ENCODE measurements at places on chromosomes 1 and 21. TPM values are rescaled to one million over a fixed set of nuclear protein-coding genes. Genes with fewer than 3 reads are reported as not detected.

The HLX gene
- total RNA-seq = not detected

The IVL gene
- total RNA-seq = 0.43 TPM

The CHI3L2 gene
- not detected for total RNA-seq

The IFT25 gene
- total RNA-seq = 10.9 TPM

The HSD3B1 gene
- total RNA-seq = not detected

The TSACC gene
- total RNA-seq = not detected

The HAO2 gene
- total RNA-seq = not detected

The USH2A gene
- not detected for total RNA-seq

The PBX1 gene
- 6.6 TPM for total RNA-seq

The CYP4B1 gene
- total RNA-seq = not detected

The ZFYVE9 gene
- 44.3 TPM for total RNA-seq

The CLDN14 gene
- not detected for total RNA-seq

The PMF1 gene
- total RNA-seq = 58.4 TPM

The SLC45A1 gene
- 0.24 TPM for total RNA-seq

The PGLYRP3 gene
- total RNA-seq = not detected

The SPATA45 gene
- not detected for total RNA-seq

The SLC1A7 gene
- total RNA-seq = not detected

The SETSIP gene
- 0.48 TPM for total RNA-seq

The SIK1 gene
- 21.5 TPM for total RNA-seq

The AADACL4 gene
- not detected for total RNA-seq

The RNF19B gene
- total RNA-seq = 30.3 TPM

The AGT gene
- total RNA-seq = 0.24 TPM

The DNALI1 gene
- total RNA-seq = 0.21 TPM

The SIM2 gene
- total RNA-seq = 0.96 TPM

The S100A2 gene
- total RNA-seq = 1,509 TPM

The PLA2G4A gene
- 9.2 TPM for total RNA-seq

The SCCPDH gene
- total RNA-seq = 7.2 TPM

The PLCH2 gene
- 107 TPM for total RNA-seq

The FCAMR gene
- total RNA-seq = 0.24 TPM

The SYTL1 gene
- total RNA-seq = 53.7 TPM

The CELA3A gene
- not detected for total RNA-seq

The NCF2 gene
- 52.6 TPM for total RNA-seq

The NCAM2 gene
- under 0.01 TPM for total RNA-seq

The DPT gene
- not detected for total RNA-seq

The IGSF9 gene
- total RNA-seq = 8.7 TPM

The KCNK1 gene
- 15.7 TPM for total RNA-seq

The B3GALT5 gene
- total RNA-seq = not detected

The CRB1 gene
- total RNA-seq = under 0.01 TPM

The FBXO2 gene
- total RNA-seq = 78.6 TPM

The TDRD5 gene
- total RNA-seq = under 0.01 TPM

The LCE1B gene
- total RNA-seq = not detected

The SPRR2G gene
- total RNA-seq = not detected

The MAP10 gene
- 1.1 TPM for total RNA-seq

The PADI3 gene
- 0.43 TPM for total RNA-seq

The RNF186 gene
- total RNA-seq = under 0.01 TPM

The SLC45A3 gene
- 3.4 TPM for total RNA-seq

The SH2D1B gene
- 0.21 TPM for total RNA-seq

The HMCN1 gene
- total RNA-seq = 1.9 TPM

The PBXIP1 gene
- 46.0 TPM for total RNA-seq

The AMY1B gene
- not detected for total RNA-seq

The KCNK2 gene
- total RNA-seq = not detected

The PAQR7 gene
- total RNA-seq = 12.3 TPM
